ENCODE measurements at places on chromosomes 1 and 21.

DNA sequence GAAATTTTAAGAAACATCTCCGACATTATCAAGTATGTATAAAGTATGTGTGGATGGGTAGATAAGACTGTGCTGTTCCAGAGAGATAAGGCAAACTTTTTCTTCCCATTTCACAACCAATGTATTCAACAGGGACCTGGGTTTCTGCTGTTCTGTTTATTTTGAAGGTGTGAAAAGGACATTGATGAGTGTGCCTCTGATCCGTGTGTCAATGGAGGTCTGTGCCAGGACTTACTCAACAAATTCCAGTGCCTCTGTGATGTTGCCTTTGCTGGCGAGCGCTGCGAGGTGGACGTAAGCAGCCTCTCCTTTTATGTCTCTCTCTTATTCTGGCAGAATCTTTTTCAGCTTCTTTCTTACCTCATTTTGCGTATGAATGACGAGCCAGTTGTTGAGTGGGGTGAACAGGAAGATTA lies 174.0 kb downstream of the CRB1 start:
- DNase-seq = no peak

- no peak for DNase-seq
Measured at GRCh38 chr1:109622137-109622892, 2.7 kb downstream of the AMPD2 start.

- no peak for DNase-seq
Measured at GRCh38 chr1:159927211-159927848, 2.0 kb upstream of the TAGLN2 start.

DNA sequence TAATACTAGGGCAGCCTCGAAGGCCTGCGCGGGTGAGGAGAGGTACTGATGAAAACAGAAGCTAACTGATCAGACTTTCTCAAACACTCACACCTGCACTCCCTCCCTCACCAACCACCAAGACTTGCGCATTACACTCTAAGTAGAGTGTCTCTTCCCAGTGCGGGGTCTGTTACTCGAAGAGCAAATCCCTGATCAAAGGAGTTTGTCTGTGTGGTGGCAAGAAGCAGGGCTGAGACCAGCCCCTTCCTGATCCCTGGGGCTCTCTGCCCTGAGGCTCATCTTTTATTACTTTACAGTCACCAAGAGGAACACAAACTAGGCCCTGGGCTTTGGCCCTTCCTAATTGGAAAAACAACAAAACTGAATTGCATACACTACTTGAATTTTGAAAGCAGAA lies 19.5 kb upstream of the TSNAX start:
- no peak for DNase-seq

- DNase-seq = no peak
Measured at GRCh38 chr1:91594383-91595055, 93.9 kb downstream of the CDC7 start.

- DNase-seq = no peak
Measured at GRCh38 chr1:52916241-52916975, 5.1 kb downstream of the ECHDC2 start.

DNA sequence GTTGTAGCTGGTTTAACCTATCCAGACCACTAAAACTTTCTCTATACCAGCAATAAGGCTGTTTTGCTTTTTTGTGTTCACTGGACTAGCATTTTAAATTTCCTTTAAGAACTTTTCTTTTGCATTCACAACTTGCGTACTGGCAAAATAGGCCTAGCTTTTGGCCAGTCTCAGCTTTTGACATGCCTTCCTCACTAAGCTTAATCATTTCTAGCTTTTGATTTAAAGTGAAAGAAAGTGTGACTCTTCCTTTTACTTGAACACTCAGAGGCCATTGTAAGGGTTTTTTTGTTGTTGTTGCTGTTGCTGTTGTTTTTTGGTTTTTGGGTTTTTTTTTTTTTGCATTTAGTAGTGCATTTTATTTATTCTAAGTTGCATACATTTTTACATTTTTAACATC lies 15.2 kb downstream of the RPAP2 start:
- DNase-seq = no peak

GRCh38 chr21:37827913-37828312 lies 88.3 kb downstream of the KCNJ6 start:
- DNase-seq = no peak

- no peak for DNase-seq
Measured at GRCh38 chr1:154944401-154945159, 8.1 kb upstream of the PMVK start.

DNA sequence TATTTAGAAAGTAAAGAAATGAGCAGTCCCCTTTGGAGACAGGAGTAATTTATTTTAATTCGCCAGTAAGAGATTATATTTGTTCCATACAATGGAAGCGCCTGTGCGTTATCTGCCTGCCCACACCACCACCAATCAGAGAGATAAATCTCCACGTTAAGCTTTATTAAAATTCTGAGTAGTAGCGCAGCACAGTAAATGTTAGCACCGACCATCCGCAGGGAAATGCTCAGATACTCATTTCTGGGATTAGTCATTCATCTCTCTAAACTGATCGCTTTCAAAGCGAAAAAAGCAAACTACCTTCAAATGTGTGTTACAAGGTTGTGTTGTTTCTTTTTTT lies 1.2 kb downstream of the ETS2 start:
- DNase-seq = no peak

DNA sequence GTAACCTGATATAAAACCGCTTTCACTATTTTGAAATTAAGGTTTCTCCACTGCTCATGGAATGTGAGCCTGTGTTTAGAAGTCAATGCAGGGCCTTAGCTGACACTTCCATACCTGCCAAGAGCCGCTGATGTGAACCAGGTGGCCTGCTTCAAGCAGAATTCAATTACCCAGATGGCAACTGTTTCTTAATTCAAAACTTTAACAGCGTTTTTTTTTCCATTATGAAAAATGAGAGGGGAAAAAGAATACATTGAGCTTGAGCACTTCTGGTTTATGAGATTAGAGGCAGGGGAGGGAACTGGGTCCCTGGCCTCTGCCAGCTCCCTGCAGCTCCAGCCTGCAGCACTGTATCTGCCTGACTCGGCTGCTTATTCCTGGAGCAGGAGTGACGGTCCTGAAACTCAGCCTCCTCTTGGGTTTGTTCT lies 7.7 kb upstream of the ATP1A1 start:
- DNase-seq = no peak

- no peak for DNase-seq
Measured at GRCh38 chr1:177305040-177306018, 134.6 kb downstream of the BRINP2 start.

DNA sequence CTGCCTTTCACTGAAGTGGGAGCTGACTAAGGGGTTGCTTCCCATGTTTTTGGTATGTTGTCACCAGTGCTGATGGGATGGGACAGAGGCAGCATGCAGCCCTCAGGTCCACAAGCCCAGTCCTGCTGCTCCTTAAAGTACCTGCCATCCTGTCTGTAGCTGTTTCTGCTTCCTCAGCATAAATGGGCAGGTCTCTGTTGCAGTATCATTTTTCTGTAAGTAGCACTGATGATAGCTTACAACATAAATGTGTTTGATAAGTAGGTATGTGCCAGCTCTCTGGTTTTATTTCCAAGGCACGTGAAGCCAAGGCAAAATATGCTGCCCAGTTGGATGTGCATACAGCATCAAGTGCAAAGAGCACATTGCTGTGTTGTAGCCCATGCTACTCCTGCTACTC lies 173.0 kb downstream of the VPS13D start:
- DNase-seq = no peak

- DNase-seq = no peak
Measured at GRCh38 chr1:29825941-29826415, 589.7 kb downstream of the PTPRU start.

DNA sequence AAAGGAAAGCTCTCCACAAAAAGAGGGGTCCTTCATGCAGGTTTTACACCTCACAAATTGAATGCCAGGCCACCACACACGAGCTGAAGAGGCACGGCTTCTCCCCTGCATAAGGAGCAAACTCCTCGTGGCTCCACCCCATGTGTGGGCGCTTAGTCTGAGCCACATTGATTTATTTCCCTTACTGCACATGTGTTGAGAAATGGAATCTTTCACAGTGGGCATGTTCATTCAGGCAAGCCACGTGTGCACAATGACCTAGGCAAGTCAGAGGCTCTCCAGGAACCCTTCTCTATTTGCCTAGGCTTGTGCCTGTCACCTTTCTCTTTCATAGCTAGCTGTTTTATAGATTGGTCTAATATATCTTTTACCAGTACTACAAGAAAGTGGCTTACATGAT lies 120.5 kb downstream of the LTN1 start:
- no peak for DNase-seq

- no peak for DNase-seq
Measured at GRCh38 chr1:182003953-182004586, 57.4 kb downstream of the ZNF648 start.

- DNase-seq = no peak
Measured at GRCh38 chr1:229376521-229376920, 33.7 kb upstream of the CCSAP start.

- no peak for DNase-seq
Measured at GRCh38 chr21:41956926-41957729, 3.3 kb upstream of the C2CD2 start.

DNA sequence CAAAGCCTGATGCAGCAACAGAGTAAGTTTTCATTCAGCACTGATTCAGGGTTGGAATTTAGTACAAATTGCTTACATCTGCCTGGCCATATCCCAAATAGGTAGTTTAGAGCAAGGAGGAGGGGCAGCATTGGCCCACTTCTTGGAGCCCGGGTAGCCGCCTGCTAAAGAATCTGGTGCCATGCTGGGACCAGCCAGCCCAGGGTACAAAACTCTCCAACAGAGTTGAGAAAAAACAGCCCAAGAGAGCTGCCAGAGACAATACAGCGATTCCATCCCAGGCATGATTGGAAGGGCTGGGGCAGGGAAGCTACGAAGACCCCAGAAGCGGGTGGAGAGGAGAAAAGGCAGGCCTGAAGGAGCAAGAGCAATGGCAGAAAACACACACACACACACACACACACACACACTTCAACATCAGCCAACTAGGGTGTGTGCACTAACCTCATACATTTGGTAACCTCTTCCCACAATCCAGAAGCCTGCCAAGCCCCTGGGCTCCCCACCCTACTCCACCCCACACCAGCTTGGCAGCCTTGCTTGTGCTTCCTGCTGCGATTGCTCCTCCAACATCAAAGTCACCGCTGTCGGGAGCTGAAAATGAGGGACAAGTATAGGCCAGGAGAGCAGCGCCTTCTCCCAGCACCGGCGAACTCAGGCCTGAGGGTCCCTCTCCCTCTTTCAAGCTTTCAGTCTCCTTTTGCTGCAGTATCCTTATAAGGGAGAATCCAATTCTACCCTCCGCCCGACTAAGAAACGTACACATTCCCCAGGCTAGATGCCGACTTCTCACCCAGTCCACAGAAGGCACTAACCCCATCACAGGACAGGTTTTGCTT lies 1.2 kb downstream of the PIK3C2B start:
- DNase-seq = no peak

DNA sequence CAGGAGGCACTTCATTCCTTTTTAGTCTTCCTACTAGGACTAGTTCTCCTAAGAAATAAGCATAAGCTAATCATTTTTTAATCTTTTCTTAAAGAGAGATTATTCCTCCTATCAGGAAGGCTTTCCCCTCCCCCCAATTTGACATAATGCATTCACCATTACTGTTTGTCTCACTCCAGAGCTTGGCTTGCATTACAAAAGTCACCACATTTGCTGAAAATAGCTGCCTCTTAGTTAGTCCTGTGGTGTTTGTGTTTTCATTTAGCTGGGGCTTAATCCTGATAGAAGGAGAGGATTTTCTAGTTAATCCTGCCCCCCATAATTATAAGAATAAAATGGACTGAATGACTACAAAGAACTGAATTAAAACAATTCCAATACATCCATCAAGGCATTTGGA lies 307.1 kb upstream of the RRP15 start:
- DNase-seq = no peak

- DNase-seq = no peak
Measured at GRCh38 chr1:11380500-11380899, 98.5 kb upstream of the DISP3 start.

- DNase-seq = no peak
Measured at GRCh38 chr1:213773975-213774374, 213.8 kb upstream of the PROX1 start.

DNA sequence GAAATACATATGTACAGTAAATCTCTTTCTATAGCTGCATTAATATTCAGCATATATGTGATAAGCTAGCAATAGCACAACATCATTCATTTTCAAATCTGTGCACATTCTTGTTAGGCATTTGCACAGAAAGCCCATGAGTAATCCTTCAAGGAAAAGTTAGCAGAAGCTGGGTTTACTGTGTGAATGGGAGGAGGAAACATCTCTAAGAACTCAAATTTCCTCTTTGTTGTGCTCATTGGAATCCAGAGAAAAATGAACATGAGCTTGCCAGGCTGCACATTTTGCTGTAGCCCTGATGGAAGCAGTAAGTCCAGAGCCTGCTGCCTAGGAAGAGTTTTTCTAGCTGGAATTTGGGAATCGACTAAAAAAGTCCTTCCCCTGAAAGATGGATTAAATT lies 214.2 kb upstream of the FOXD3 start:
- no peak for DNase-seq

DNA sequence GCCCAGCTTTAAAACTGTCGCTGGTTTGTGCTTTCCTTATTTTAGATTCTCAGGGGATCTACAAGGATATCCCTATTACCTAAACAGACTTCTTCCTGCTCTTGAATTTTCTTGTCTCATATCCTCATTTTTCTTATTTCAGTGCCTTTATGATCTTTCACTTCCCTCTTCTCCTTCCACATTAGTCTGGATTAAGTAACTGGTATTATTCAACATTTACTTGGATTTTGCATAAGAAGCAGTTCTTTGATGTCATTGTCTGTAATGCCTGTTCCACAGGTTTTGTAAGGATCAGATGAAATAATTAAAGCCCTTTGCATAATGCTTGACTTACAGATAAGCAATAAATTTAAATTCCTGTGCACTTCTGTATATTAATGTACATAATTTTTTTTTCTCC lies 26.5 kb downstream of the CXADR start:
- no peak for DNase-seq

GRCh38 chr1:229507502-229507901 lies 639 bp downstream of the NUP133 start:
- no peak for DNase-seq

GRCh38 chr21:35849144-35849543 lies 211.2 kb downstream of the SETD4 start:
- DNase-seq = no peak

- DNase-seq = no peak
Measured at GRCh38 chr1:48675251-48675650, 101.4 kb downstream of the BEND5 start.

GRCh38 chr1:1206376-1206965 lies at the start of gene TNFRSF18:
TSS of gene TNFRSF18 (minus strand) at chr1:1206592. CDS start at chr1:1206571, 21 bp downstream.
- no peak for DNase-seq

GRCh38 chr1:42403880-42404400 lies 23.3 kb downstream of the RIMKLA start:
- DNase-seq = no peak

- DNase-seq = no peak
Measured at GRCh38 chr1:104248385-104248784, 498.7 kb downstream of the AMY1C start.

GRCh38 chr1:185045814-185046492 lies 595 bp downstream of the RNF2 start:
- DNase-seq = no peak

Measured in stimulated activated CD4-positive, alpha-beta T cell treated with anti-CD3 and anti-CD28 coated beads, Interleukin-1b, Interleukin-23, amount 100 ng/mL, for 1 hour (primary cell).